ENCODE measurements at places on chromosomes 1 and 21.

GRCh38 chr1:106268070-106268469, 788.4 kb upstream of the PRMT6 start:
- DNase-seq, result no peak

DNA sequence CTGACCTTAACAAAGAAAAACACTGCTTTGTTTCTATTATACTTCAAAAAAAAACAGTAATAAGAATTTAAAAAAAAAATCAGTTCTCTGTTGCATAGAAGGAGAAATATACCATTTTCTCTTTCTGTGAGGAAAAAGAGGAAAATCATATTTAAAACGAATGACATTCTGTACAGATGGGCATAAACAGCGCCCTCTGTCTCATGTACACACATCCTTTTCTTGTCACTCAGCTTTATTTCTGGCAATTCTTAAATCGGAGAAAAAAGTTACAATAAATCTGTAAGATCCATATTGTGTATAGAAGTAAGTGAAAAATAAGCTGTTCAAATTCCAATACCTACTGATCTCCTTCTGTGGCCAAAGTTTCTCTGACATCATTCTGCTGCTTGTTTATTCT, 245.4 kb downstream of the SMYD3 start:
- no peak for DNase-seq

GRCh38 chr1:61220536-61220935, 138.2 kb downstream of the NFIA start:
- DNase-seq, result no peak

DNA sequence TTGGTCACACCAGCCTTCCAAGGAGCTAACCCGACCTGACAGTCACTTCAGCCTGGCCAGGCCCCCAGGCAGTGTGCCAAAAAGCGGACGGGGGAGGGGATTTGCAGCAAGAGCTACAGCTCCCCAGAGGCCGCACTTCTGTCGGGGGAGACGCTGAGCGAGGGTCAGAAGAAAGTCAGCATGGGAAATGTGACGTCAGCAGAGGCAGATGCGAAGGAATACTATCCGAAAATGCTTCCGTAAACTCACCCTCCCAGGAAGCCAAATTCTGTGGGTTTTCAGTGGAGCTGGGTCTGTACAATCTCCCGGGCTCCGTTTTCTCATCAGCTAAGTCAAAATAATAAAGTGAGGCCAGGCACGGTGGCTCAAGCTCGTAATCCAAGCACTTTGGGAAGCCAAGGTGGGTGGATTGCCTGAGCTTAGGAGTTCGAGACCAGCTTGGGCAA, 28.5 kb upstream of the ECE1 start:
- DNase-seq, result no peak

GRCh38 chr1:234735476-234735875, 125.5 kb upstream of the IRF2BP2 start:
- no peak for DNase-seq

DNA sequence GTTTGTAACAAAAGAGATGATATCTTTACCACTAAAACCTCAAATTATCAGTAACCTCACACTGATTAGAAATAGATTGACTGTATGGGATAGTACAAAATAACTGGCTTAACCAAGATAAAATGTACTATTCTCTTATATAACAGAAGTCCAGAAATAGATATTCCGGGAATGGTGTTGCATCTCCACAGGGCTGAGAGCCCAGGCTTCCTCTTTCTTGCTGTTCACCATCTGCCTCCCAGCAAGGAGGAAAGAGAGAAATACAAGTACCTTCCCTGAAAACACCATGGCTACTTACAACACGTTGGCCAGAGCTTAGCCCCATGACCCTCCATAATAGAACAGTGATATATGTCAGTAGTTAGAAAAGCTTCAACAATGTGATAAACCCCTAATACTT, 47.0 kb upstream of the KCNK1 start:
- no peak for DNase-seq

DNA sequence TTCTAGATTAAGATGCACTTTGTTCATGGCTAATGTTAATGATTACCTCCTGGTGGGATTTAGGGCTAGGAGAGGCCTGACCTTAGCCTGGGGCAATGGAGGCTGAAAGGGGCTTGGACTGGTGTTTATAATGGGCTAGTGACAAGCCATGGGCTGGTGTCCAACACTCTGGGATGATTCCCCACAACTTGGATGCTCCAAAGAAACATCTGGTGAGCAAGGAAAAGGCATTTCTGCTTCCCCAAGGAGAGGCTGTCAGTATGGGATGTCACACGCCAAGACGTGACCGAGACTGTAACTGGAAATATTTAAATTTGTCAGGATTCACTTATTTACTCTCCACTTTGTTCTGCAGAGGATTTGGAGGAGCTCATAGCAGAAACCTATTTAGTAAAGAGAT, 45.2 kb downstream of the PTPRU start:
- DNase-seq, result no peak

GRCh38 chr1:36157115-36157903, 1.3 kb downstream of the MAP7D1 start:
- DNase-seq, result peak; percentile 14

DNA sequence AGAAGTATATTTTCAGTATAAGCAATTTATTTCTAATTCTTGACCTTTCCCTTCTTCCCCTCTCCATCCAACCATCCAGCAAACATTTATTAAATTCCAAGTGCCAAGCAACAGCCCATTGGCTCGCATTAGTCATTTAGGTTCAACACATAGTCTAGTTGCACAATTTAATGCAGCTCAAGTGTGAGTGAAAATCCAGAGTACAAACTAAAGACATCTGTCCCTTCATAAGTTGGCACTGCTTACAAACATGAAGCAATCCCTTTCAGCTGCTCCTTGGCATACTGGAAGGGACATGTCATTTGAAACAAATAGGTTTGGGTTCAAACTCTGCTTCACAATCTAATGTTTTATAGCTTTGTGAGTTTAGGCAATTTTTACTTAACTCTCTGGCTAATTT, 10.7 kb downstream of the CASQ2 start:
- DNase-seq, result no peak

DNA sequence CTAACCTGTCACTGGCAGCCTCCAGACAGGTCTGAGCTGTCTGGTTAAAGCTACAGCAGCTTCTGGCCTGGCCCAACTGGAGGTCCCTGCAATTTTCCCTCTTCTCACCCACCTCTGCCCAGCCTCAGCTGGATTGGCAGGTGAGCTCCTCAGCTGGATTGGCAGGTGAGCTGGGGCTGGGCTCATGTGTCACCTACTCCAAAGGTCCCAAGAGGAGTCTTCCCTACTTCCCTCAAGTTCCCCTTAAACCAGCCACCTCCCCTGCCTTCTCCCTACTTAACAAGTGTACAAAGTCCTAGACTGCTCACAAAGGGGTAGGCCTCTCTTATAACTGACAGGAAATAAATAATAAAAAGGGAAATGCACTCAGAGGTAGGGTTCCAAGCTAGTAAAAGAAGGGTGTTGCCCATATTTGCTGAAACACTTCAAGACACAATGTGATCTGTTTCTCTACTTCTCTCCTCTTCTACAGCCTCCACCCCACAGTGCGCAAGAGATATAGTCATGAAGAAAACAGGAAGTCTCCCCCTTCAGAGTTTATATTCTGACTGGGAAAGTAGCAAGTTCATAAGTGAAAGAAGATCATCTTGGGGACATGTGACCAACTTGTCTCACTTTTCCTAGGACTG, at the start of gene GPA33:
TSS of gene GPA33 (minus strand) at position 64 of the 629 bp plus-strand sequence. CDS start 90 bp downstream, outside the sequence.
- peak; percentile 61 for DNase-seq

DNA sequence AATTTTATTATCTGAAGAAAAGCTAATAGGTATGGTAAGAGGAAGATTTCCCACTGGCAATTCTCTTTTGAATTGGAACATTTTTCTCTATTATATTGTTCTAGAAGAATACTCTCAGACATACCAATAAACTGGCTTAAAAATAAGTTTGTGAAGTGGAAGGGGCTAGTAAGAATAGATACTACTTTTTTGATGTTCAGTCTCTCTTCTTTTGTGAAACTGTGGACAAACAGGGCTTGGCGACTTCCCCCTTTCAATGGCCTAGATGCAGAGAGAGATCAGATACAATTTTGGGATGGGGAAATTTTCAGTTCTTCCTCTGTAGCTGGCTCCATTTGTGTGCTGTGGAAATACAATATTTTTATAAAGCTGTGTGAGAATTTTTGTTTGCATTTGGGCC, 2.5 kb downstream of the PBX1 start:
- peak; percentile 3 for DNase-seq

- DNase-seq, result no peak
Measured at GRCh38 chr1:193486671-193487229, 300.3 kb upstream of the B3GALT2 start.

- DNase-seq, result no peak
Measured at GRCh38 chr1:202837746-202838262, 27.1 kb downstream of the PCAT6 start.
